Caco-2 (cell line): ENCODE measurements at places on chromosomes 1 and 21. TPM values are rescaled to one million over a fixed set of nuclear protein-coding genes. Genes with fewer than 3 reads are reported as not detected.

DNA sequence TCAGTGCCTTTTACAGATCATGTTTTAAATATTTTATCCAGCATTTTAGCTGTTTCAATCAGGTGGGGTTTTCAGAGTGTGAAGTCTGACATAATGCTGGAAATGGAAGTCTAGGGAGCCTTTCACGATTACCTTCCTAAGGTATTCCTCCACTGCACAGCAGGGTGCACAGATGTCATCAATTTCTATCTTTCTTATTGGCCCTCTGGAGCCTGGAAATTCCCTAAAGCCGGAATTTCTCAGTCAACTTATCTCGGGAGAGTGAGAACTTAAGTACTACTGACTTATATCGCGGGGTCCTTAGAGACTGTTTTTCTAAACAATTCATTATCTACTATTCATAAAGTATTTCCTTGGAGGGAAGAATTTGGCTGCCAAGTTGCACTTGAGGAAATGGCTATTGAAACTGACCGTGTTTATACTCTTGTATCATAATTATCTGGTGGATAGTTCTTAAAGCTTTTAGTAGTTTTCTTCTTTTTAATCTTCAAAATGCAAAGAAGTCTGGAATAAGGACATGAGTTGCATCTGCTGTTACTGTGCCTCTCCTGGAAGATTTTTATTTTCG, 311.8 kb upstream of the B3GALT2 start:
- DNase-seq = no peak
- no peaks in the 10 kb centered on the region for H3K27me3 ChIP-seq
- no peaks in the 10 kb centered on the region for H3K4me1 ChIP-seq
- no peak overlapping the region for H3K4me3 ChIP-seq
- no peak overlapping the region for H3K27ac ChIP-seq

DNA sequence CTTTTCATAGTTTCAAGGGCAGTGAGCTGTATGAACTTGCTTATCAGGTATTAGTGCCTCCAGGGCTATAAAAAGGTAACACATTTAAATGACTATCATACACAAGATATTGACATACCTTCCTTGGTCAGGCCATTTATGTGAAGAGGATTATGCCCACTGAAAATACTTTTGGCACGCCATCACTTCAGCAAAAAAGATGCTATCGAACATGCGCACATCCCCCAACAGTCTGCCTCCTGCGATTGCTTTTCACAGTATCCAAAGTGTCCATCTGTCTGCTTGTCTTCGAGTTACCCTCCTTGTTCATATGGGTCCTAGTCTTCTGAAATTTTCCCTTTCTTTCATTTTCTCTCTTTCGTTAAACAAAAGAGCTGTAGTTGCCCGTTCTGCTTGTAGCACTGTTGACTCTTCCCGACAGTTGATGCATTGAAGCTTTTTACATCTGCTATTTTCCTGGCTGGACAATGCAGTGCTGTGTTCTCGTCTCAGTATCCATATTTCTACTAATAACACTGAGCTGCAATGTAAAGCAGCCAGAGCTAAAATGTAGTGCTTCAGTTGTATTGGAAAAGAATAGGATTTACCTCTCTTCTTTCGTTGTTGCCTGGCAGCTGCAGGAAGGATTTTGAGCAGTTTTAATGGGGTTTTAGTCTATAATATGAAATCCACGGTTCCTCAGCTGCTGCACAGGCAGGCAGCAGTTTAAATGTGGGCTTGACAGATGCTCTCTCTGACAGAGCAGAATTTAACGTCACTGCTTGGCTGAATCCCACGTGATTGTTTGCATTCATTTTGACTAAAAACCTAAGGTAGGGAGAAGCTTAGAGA, at the start of gene B3GALT2:
TSS of gene B3GALT2 (minus strand) at position 713 of the 831 bp plus-strand sequence. CDS start 5,051 bp downstream, outside the sequence.
- H3K27ac ChIP-seq = no peak within 1 kb of the TSS
- no peak for DNase-seq
- H3K4me3 ChIP-seq = peak within 1 kb of the TSS; percentile 7; the same call in 1 of the 2 replicates
- H3K36me3 ChIP-seq = no peaks in the 10 kb centered on the region; the same call in 1 of the 2 replicates
- H3K27me3 ChIP-seq = no peaks in the 10 kb centered on the region

DNA sequence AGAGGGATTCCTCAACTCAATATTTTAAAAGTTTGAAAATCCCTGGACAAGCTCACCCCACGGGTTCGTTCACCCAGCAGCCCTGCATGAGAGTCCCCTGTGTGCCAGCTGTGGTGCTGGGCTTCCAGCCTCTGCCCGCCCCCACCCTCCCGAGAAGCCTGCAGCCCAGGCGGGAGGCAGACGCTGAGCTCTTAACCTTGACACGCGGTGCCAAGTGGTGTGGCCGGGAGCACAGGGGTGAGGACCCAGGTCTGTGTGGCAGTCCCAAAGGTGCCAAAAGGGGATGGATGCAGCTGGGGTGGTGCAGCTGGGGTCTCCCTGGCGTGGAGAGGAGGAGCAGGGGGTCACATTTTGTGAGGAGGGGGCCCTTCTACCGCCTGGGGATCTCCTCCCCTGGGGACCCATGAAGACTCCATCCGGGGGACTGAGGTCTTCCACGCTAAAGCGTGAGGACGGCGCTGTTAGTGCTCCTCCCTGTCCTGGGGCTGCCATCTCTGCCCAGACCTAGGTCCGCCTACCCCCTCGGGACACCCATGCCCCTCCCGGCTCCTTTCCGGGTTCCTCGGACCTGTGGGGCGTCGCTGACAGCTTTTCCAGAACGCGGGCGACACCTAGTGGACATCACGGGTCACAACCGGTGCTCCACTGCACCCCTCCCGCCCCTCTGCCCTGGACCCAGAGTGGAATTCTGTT, 12.9 kb downstream of the PLA2G2F start:
- H3K27me3 ChIP-seq = no peaks in the 10 kb centered on the region
- H3K4me3 ChIP-seq = 0 out of 2 replicates have a peak overlapping the region, but pooled peaks have one; percentile 10
- peak overlapping the region; percentile 35 for H3K27ac ChIP-seq
- no peaks in the 10 kb centered on the region for H3K36me3 ChIP-seq

GRCh38 chr1:98677288-98677687, 15.8 kb downstream of the SNX7 start:
- no peak overlapping the region for H3K4me3 ChIP-seq
- no peak for DNase-seq
- H3K27ac ChIP-seq = no peak overlapping the region
- no peaks in the 10 kb centered on the region for H3K4me1 ChIP-seq
- no peaks in the 10 kb centered on the region for H3K36me3 ChIP-seq

DNA sequence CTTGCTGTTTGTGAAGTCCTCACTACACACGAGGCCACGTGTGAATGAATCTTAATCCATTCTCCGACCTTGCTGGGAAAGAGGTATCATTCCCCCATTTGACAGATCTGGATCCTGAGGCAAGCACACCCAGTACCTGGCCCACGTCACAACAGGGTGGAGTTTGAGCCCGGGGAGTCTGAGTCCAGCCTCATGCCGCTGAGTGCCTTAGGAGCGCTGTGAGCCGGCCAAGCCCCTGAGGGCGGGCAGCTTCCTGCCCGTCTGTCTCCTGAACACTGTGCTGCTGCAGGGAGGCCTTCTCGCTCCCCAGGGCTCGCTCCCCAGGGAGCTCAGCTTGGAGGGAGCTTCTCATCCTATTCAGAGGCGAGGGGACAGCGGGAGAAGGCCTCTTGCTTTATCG, 29.7 kb downstream of the SLC45A1 start:
- DNase-seq = no peak
- no peak overlapping the region for H3K27ac ChIP-seq
- no peak overlapping the region for H3K4me3 ChIP-seq

DNA sequence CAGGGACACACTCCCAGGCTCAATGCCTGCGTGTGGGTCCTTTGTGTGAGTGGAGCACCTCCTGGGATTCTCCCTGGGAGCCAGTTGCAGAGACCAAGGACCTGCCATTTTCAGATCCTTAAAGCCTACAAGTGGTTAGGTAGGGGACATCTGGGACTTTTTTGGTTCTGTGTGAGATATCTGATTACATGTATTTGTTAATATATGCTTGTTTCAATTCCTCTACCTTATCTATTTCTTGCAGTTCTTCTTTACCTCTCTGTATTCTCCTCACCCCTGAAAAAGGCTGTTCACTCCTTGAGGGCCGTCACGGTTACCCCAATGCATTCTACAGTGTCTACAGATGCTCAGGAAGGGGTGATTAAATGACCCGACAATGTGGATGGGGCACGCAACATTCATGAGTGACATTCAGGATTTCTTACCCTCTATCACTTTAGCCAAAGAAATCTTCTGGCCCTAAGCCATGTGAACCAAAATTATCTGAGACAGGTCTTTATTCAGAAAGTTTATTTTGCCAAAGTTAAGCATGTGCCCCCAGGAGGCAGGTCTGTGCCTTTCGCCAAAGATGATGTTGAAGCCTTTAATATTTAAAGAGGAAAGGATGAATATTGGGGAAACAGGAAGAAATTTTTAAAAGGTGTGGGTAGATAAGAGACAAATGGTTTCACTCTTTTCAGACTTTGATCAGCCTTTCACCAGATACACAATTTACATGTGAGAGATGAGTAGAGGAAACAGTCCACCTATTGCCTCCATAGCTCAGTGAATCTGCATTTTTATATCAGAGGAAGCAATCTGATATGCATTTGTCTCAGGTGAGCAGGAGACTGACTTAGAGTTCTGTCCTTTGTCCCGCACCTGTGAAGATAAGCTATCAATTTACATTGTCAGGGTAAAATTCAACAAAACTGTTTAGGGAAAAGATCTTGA, 44.6 kb upstream of the MPZL1 start:
- no peaks in the 10 kb centered on the region for H3K36me3 ChIP-seq
- H3K4me1 ChIP-seq = no peaks in the 10 kb centered on the region
- no peak for DNase-seq
- no peaks in the 10 kb centered on the region for H3K27me3 ChIP-seq
- no peak overlapping the region for H3K4me3 ChIP-seq

GRCh38 chr1:203296460-203297073, 8.8 kb upstream of the BTG2 start:
- peaks cover 8% of the 10 kb centered on the region for H3K4me1 ChIP-seq
- no peaks in the 10 kb centered on the region for H3K27me3 ChIP-seq
- H3K4me3 ChIP-seq = no peak overlapping the region
- H3K36me3 ChIP-seq = no peaks in the 10 kb centered on the region
- no peak for DNase-seq

DNA sequence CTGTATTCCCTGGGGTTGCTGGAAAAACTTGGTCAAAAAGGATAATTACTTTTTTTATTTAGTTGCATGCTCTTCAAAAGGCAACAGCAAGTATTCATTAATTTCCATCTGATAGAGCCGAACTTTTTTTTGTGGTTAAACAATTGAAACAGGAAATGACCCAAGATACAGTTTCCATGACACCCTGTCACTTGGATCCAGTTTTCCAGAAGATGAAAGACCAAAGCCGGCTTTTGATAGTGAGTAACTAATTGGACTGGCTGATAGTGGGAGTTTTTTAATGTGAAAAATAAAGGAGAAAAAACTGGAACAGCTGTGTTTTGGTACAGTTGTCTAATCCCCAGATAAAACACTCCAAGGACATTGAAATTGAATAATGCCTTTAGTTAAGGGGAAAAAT, 33.0 kb downstream of the CACHD1 start:
- H3K4me1 ChIP-seq = 0 out of 2 replicates have a peak, but pooled peaks cover 6% of the 10 kb centered on the region
- DNase-seq = no peak
- no peaks in the 10 kb centered on the region for H3K27me3 ChIP-seq
- H3K27ac ChIP-seq = no peak overlapping the region
- H3K4me3 ChIP-seq = no peak overlapping the region

DNA sequence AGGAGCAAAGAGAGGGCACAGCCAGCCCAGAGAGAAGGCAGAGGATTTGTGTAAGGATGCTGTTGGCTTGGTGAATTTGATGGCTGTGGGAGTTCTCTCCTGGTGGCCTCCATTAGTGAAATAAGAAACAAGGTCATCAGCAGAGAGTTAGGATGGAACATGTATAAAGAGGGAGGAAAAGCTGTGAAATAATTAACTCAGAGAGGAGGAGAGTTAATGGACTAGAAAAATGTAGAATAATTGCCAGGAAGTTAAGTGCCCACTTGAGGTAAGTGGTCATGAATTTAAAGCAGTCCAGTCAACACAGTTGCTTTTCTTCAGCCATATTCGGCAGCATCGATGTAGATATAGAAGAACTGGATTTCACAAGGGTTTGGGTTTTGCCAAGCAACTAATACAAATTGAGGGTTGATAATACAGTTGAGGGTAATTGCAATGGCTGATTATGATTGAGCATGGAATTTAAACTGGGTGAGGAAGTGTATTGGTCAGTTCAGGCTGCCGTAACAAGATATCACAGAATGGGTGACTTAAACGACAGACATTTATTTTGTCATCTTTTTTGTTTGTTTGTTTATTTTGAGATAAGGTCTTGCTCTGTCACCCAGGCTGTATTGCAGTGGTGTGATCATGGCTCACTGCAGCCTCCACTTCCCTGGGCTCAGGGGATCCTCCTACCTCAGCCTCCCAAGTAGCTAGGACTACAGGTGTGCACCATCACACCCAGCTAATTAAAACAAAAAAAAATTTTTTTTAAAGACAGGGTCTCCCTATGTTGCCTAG, 31.7 kb upstream of the KLF17 start:
- no peak for DNase-seq
- H3K27ac ChIP-seq = no peak overlapping the region
- no peak overlapping the region for H3K4me3 ChIP-seq
- no peaks in the 10 kb centered on the region for H3K4me1 ChIP-seq
- no peaks in the 10 kb centered on the region for H3K36me3 ChIP-seq

GRCh38 chr1:237959838-237960237, 69.1 kb upstream of the ZP4 start:
- H3K4me1 ChIP-seq = no peaks in the 10 kb centered on the region
- H3K4me3 ChIP-seq = no peak overlapping the region
- H3K36me3 ChIP-seq = no peaks in the 10 kb centered on the region
- no peak for DNase-seq

- H3K27me3 ChIP-seq = no peaks in the 10 kb centered on the region
- DNase-seq = no peak
- no peaks in the 10 kb centered on the region for H3K36me3 ChIP-seq
- H3K4me3 ChIP-seq = no peak overlapping the region
- no peaks in the 10 kb centered on the region for H3K4me1 ChIP-seq
- H3K27ac ChIP-seq = no peak overlapping the region
These were observed 53.2 kb upstream of the LRRC8D start for GRCh38 chr1:89767618-89768017.

- DNase-seq = peak; percentile 6
- H3K4me3 ChIP-seq = no peak overlapping the region
- H3K36me3 ChIP-seq = no peaks in the 10 kb centered on the region
- no peak overlapping the region for H3K27ac ChIP-seq
- no peaks in the 10 kb centered on the region for H3K27me3 ChIP-seq
These were observed 103.8 kb downstream of the BRINP3 start for GRCh38 chr1:190373705-190374336.

- no peaks in the 10 kb centered on the region for H3K27me3 ChIP-seq
- H3K4me3 ChIP-seq = no peak overlapping the region
- H3K36me3 ChIP-seq = no peaks in the 10 kb centered on the region
- peaks cover 15% of the 10 kb centered on the region; the same call in 1 of the 2 replicates for H3K4me1 ChIP-seq
- H3K27ac ChIP-seq = no peak overlapping the region
- no peak for DNase-seq
These were observed 69.9 kb downstream of the CACHD1 start for GRCh38 chr1:64539781-64540218.

The LRP8 gene
- 10.8 and 11.8 TPM in 2 replicates for total RNA-seq

The MLLT11 gene
- 0.95 and 1.2 TPM in 2 replicates for total RNA-seq

The C1QTNF12 gene
- total RNA-seq = 3.4 and 3.7 TPM in 2 replicates

The SCYL3 gene
- total RNA-seq = 5.9 and 6.7 TPM in 2 replicates

The GJA5 gene
- total RNA-seq = 0.51 and 0.75 TPM in 2 replicates

The PEX14 gene
- total RNA-seq = 19.9 and 22.2 TPM in 2 replicates

The FCGR2B gene
- total RNA-seq = not detected in 2 replicates

The KRTAP10-1 gene
- not detected in 2 replicates for total RNA-seq

The UBL4B gene
- total RNA-seq = not detected in 2 replicates

The KRTAP21-2 gene
- total RNA-seq = not detected in 2 replicates
